ENCODE measurements at places on chromosomes 13 and 19.

DNA sequence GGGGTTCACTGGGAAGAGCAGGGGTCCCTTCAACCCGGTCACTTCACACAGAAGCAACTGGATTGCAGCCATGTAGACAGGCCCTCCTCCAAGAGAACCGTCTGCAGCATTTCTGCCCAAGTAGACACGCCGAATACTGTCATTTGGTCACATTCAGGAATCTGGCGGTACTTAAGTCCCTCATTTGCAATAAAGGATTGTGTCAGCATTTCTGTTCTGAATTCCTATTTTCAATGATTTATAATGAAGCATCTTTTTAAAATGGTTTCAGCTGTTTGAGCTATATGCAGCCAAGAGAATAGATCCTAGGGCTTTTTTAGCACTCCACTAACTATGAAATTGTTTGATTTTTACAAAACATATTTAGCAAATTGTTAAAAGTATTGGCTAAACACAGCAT is 143.5 kb upstream of the SOX1 start:
- no peak for DNase-seq

DNA sequence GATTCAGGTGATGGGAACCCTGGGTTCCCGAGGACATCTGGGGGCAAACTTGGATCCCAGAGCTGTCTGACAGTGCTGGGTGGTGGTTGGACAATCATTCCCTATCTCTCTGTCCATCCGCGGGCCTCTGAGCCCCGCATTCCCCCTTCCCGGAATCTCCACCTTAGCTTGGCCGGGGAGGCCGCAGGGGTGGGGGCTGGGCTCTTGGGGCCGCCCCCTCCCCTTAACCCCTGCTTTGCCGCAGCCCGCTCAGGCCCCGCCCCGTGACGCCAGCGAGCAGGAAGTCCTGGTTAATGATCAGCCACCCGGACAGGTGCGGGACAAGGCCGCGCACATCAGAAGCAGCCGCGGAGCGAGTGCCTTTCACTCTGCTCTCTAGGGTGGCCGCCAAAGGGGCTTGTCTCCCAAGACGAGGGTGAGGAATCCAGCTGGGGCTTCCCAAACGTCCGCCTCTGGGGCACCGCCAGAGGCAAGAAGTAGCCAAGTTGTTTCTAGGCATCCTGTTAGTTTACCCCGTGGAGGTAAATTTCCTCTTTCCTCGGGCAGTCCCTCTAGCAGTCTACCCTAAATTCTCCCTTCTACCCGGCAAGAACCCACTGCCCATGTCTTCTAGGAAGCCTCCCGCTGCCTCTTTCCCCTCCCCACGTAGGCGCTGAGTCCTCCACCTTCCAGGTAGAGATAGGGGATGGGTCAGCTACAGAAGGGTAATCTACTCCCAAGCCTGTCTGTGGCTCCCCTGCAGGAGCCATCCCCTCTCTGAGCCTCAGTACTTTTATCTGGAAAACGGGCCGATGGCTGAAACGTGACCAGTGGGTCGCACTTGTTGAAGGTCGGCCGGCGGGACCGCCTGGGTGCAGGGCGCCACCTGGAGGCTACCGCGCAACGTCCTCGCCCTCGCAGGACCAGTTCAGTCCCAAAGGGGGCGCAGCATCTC is 3.0 kb downstream of the IRF2BP1 start:
- DNase-seq, result peak; percentile 68

- no peak for DNase-seq
Measured at GRCh38 chr19:14512406-14512961, 5.7 kb downstream of the DNAJB1 start.

- no peak for DNase-seq
Measured at GRCh38 chr13:22077764-22078163, 406.9 kb downstream of the FGF9 start.

DNA sequence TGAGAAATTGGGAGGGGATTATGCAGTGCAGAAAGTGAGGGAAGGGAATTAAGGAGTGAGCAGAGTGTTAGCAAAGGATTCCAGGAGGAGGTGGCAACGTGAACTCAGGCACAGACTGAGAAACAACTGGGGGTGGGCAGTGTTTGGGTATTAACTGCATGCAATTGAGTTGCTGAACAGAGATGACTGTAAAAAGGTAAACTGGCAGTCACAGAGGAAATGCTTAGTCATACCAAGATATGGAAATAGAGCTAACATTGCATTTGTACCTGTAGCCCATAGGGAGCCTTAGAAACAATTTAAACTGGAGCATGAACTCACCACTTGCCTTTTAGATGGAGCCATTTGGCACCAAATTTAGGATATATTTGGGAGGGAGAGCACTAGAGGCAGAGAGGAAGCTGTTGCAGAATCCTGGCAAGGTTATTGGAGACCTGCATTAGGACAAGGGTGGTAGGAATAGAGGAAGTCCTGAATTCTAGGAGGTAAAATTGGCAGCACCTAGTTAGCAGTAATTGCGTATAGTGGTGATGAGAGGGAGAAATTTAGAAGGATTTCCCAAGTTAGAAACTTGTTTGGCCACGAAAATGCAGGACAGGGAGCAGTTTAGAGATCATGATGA is 100.6 kb upstream of the FRY start:
- DNase-seq, result no peak

DNA sequence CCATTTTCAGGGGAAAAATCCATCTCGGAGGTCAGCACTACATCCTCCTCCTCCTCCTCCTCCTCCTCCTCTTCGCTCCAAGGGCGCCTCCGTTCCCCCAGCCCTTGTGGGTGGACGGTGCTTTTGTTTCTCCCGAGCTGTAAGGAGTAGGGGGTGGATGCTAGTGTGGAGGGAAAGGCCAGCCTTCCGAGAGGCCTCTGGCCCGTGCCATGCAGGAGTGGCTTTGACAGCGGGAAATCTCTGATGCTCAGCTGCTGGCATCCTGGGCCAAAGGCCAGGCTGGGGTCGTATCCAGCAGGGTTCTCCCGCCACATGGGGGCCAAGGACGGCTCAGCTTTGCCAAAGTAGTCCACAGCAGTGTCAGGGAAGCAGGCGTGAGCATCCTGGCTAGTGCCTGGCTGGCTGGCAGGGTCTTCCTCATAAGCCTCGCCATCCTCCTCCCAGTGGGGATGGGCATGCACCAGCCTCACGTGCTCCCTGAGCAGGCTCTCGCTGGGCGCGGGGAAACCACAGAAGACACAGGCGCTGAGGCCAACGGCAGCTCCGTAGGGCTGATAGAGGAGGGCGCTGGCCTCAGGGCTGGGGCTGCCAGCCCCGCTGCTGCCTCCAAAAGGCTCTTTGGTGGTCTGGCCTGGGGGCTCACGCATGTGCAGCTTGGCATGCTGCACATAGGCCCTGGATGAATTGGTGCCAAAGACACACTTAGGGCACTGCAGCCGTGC is 10.5 kb downstream of the WIZ start:
- no peak for DNase-seq

- no peak for DNase-seq
Measured at GRCh38 chr19:10725415-10725814, 7.5 kb downstream of the DNM2 start.

- no peak for DNase-seq
Measured at GRCh38 chr19:35087393-35087792, 28.2 kb upstream of the FXYD3 start.

DNA sequence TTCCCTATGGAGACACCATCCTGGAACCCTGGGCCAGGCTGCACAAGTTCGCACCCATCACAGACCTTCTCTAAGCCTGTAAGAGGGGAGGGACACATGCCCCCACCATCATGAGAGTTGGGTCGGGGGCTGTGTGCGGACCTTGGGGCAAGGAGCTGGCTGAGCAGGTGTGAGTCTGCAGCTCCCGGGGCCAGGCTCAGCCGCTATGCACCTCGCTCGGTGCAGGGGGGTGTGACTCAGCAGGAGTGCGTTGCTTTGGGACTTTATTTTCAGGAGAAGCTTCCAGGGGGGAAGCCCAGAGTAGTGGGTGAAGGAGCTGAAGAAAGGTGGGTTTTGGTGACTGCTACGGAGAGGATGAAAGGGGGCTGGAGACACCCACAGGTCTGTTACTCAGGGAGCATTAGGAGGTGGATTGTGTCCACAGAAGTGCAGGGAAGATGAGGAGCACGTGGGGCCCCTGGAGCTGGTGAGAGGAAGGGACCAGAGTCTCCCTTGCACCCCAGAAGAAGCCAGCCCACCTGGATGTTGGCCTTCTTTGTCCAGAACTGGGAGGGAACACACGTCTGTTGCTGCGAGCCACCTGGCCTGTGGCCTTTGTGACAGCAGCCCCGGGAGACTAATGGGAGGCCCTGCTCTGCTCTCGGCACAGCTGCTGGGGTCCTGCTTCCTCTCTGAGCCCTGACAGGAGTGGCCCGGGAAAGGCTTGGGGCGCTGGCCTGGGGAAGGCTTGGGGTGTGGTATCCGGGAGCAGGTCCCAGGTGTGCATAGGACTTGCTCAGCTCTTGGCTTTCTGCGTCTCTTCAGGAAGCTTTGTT is 162.6 kb downstream of the TEX29 start:
- no peak for DNase-seq

DNA sequence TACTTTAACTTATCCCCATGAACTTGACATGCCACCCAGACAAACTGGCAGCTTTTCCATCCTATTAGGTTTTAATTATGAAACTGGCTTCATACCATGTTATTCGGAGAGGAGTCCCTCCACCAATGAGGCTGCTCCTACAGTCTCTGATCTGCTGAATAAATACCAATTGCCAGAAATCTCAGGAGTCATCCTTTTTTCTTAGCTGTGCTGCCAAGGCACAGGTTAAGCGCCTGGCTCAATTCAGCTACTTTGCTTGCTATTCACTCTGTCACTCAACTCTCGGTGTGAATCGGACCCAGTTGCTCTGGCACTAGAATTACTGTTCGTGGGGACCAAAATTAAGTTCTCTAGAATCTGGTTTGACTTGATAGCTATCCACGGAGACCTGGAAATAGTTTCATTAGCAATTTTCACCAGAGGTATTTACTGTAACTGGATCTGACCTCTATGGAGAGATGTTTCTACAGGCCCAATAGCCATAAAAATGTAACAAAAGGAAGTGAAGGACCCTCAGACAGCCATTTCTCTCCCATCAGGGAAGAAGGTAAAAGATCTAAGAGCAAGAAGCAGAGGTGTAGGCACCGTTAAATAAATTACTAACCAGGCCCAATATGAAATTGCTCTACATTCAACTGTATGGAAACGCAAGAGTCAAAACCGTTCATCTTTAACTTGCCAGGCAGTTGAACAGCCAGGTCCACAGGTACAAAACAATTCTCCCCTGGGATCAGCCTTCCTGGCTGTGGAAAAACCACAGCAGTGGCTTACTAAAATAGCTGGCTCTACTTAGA is 5.4 kb downstream of the ZC3H4 start:
- no peak for DNase-seq

DNA sequence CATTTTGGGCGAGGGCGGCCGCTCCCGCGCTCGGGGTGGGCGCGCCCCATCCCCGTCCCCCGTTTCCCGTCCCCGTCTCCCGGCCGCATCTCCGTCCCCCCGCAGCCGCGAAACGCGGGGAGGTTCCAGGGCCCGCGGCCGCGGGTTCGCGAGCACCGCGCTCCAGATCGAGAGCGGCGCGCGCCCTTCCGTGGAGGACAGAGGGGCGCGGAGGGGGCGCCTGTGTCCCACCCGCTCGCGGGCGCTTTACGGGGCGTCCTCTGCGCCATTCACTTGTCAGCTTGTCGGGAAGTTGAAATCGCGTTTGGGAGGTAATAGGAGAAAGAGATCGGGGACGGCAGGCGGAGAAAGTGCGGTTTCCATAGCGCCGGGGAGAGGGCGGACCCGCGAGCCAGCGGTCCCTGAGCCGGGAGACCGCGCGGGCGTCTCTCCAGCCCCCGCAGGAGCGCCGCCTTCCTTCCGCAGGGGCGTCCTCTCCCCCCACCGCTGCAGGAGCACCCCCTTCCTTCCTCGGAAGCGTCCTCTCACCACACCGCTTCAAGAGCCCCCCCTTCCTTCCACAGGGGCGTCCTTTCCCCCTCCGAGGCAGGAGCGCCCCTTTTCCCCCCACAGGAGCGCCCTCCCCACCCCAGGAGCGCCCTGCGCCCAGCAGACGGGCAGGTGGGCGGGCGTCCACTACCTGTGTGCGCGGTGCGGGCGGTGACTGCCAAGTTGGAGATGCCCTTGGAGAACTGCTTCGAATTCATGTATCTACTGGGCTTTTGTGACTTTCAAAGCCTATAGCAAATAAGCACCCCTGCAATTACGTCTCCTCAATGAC is 962 bp upstream of the IRS2 start:
- DNase-seq, result no peak

DNA sequence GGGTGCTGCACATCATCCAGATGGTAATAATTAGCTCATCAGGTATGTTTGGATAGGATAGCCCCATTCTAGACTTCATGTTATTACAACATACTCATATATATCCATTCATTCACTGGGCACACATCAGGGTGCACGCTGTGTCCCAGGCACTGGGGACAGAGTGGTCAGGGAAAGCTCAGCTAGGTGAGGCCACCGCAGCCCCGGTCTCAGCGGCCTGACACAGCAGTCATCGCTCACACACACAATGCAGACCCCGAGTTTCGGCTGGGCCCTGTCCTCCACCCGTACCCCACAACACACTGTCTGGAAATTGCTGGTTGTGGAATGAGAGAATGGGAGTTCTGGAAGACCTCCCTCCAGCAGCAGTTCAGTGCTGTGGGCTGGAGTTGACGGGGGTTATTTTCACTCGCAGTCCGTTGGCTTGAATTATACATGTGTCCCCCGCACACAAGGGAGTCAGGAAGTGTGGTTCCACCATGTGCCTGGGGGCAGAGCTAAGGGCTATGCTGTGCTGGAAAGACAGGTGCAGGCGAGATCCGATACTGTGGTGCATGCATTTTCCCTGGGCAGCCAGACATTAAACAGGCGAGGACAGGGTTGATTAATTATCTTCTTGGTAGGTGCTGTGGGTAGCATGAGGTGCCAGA is 257.6 kb downstream of the TEX29 start:
- no peak for DNase-seq

DNA sequence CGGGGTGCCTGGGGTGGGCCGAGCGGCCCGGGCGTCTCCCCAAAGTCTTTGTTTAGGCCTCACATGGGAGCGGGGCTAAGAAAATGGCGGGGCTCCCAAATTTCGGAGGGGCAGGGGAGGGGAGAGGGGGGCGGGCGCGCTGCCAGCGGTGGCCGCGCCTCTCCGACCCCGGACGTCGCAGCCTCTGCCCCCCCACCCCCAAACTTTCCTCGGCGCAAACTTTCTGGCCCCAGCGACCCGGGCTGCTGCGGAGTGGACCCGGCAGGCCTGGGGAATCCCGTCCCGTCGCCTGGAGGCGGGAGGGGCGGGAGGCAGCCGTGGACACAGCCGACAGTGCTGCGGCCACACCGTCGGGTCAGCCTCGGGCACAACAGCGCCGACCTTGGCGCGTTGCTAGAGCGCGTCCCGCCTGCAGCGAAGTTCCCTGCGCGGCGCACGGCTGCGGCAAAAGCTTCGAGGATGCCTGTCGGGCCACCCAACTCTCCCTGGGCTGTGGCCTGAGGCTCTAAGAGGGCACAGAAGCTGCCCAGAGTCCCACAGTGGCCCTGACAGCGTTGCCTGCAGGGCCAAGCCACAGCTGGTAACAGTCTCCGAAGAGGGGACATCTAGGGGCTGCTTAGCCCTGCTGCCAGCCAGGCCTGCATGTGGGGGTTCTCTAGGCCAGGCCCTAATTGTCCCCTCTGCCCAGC is 1.3 kb downstream of the NFIX start:
- no peak for DNase-seq

DNA sequence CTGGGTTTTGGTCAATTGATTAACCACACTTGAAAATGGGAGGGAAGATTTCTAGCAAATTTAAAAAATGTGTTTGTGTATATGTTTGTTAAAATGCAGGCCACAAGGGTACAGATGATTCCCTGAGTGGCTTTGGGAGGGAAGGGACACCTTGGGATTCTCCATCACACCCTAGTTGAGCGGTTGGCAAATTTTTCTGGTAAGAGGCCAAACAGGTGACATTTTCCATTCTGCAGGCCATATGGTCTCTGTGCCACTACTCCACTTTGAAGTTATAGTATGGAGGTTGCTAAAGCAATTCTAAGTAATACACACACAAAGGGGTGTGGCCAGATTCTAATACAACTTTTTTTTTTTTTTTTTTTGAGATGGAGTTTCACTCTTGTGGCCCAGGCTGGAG is 12.9 kb upstream of the MED26 start:
- no peak for DNase-seq

All from stimulated activated CD8-positive, alpha-beta memory T cell treated with anti-CD3 and anti-CD28 coated beads, Interleukin-7, amount 100 ng/mL, for 24 hours (primary cell).